ENCODE measurements at places on chromosomes 6 and 20.

DNA sequence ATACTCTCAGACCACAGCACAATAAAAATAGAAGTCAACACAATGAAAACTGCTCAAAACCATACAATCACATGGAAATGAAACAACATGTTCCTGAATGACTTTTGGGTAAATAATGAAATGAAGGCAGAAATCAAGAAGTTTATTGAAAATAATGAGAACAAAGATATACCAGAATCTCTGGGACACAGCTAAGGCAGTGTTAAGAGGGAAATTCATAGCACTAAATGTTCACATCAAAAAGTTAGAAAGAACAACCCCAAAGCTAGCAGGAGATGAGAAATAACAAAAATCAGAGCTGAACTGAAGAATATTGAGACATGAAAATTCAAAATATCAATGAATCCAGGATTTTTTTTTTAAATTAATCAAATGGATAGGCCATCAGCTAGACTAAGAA is 183.3 kb downstream of the BACH2 start:
- no peak for DNase-seq

GRCh38 chr20:675453-676314 is at the start of gene SCRT2:
Gene SCRT2, minus strand, starts transcription at chr20:675802. Its CDS starts 201 bp downstream, at chr20:675601.
- DNase-seq = no peak

DNA sequence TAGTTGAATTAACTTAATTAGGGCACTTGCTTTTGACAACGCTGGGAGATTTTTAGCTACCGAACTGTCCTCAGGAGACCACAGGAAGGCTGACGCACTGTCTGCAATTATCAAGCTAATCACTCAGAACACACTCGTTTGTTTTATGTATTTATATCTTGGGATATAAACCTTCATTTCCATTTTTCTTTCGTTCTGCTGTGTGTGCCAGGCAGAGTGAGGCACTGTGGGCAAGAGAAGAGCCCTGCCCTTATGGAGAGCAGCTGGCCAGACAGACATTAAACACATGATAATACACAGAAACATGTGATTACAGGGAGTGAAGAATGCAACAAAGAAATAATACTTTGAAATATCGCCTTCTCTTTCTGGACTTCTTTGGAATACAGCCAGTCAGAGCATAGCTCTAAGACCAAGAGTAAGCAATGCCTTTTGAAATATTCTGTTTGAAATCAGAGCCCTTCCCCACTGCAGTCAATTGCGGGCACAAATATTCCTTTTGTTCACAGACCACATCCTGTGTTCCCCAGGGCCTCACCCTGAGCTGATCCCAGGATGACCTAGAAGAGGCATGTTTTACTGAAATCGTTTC is 96.8 kb downstream of the ANKRD60 start:
- no peak for DNase-seq

DNA sequence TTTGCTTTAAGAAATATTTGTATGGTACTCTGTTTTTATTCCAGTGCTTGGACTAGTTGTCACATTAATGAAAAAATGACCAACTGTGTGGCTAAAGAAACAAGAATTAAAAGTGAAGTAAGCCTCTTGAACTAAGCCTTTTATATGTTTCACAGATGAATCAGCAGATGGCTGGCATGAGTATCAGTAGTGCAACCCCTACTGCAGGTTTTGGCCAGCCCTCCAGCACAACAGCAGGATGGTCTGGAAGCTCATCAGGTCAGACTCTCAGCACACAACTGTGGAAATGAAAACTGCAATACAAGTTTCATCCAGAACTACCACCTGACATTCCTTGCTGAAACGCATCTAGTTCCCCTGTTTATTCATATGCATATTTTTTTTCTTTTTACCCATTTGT is 96.8 kb downstream of the B3GAT2 start:
- DNase-seq = no peak

DNA sequence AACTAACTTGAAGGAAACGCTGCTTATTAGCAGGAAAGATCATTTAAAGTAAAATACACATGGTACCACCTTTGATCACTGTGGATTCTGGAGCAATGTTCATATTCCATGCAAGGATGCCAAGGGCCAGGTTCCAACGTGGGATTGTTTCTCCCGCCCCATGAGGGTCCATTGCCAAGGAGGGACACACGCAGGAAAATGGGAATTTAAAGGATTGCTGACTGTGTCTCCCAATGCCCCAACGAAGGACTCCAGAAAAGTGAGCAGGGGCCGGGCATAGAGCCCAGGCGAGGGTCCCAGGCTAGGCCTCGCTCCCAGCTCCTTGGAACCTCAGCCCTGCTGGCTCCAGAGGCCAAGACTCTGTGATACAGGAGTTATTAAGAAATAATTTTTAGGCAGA is 111.2 kb downstream of the DACT2 start:
- DNase-seq = no peak

DNA sequence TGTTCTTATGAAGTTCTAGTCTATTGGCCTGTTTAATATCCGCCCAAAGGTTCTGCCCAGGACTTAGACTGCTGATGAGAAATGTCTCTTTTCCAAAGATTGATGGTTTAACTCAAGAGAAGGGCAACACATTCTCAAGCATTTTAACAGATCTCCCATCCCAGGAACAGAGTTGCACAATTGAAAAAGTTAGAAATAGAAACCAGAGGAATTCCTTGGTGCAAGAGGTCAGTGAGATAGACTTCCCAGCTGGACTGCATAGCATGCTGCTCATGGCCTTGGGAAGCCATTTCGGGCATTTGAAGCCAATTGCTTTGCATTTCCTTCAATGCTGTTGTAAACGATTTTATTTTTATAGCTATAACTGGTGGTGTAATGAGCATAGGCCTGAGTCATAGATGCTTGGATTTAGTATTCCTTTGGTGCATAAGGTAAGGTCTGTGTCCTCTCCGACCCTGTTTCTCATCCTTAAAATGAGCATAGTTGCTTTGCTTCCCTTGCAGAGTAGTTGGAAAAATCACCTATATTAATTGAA is 292.2 kb upstream of the JAG1 start:
- no peak for DNase-seq
